ENCODE measurements at places on chromosomes 5 and 9.

DNA sequence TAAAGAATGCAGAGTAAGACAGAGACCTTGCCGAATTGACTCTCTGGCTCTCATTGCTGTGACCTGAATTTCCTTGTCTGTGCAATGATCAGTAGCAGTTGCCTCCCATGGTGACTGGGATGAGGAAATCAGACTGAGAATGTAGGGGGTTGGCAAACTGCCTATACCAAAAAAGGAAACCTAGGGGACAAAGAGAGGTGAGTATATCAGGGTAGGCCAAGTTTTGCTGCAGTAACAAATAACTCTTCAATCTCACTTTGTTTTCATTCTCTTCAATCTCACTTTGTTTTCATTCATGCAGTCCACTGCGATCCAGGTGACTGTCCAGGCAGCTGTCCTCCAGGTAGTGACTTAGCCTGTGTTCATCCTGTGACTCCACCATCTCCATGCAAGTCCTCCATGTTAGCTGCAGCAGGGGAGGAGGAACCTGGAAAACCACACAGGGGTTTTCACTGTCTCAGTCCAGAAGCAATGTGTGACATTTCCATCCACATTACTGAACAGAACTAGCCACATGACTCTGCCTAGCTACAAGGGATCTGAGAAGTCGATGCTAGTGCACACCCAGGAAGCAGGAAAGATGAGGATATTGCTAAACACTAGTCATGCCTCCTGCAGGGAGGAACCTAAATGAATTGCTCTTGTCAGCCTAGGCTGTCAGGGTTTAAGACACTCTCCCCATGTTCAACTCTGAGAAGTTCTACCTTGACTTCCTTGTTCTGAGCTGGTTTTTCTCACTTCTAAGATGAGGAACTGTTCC is 26.0 kb downstream of the TMEM174 start:
- no peak for DNase-seq

- DNase-seq, result no peak
Measured at GRCh38 chr9:16813838-16814237, 56.6 kb downstream of the BNC2 start.

GRCh38 chr5:2181149-2181548 is 298.4 kb upstream of the IRX4 start:
- no peak for DNase-seq

- peak; percentile 14 for DNase-seq
Measured at GRCh38 chr9:69671879-69672595, at the start of gene APBA1. TSS of gene APBA1 (minus strand) at chr9:69672371.

DNA sequence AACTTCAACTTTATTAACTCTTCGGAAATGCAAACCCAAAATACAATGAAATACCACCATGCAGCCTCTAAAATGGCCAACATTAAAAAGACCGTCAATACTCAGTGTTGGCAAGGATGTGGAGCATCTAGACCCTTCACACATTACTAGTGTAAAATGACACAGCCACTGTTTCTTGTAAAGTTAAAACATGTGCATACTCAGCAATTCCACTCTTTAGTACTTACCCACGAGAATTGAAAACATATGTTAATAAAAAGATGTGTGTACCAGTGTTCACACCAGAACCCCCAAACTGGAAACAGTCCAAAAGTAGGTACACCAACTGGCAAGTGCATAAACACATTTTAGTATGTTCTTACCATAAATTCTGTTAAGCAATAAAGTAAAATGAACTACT is 294.7 kb downstream of the PLK2 start:
- DNase-seq, result no peak

GRCh38 chr5:125699860-125700259 is 723.3 kb upstream of the GRAMD2B start:
- DNase-seq, result no peak

DNA sequence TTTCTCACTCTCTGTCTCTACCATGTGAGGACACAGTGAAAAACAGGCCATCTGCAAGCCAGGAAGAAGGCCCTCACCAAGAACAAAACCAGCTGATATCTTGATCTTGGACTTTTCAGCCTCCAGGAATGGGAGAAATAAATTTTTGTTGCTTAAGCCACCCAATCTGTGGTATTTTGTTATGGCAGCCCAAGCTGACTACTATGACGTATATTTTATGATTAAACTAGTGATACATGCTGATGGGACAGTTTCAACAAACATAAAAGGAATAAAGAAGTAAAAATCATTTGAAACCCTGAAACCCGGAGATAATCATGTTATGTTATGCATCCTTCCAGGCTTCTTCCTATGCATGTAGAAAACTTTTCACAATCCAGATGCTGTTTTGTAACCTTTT is 71.5 kb upstream of the ERBIN start:
- DNase-seq, result no peak

- no peak for DNase-seq
Measured at GRCh38 chr5:80246001-80246758, 9.7 kb downstream of the SERINC5 start.

DNA sequence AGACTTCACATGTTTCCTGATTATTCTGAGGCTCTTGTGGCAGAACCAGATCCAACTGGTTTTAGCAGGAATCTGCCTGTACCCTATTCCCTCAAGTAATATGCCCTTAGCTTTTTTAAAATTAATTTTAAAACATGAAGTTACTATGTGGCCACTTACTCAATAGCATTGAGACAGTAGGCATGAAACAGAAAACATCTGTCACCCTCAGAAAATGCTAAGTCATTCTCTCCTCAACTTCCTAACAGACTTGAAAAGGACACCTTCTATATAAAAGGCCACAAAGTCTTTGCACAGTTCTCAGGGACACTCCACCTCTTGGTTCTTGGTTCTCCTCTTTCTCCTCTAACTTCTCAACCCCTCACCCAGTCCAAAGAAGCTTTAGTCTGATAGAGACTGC is 277.8 kb downstream of the RAB3C start:
- no peak for DNase-seq

DNA sequence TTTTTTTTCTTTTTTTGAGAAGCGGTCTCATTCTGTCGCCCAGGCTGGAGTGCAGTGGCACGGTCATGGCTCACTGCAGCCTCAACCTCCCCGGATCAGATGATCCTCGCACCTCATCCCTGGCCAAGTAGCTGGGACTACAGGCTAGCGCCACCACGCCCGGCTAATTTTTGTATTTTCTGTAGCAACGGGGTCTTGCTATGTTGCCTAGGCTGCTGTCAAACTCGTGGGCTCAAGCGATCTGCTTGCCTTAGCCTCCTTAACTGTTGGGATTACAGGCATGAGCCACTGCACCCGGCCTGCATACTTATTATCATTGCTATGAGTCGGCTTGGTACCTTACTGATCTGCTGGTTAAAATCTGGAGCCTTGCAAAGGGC is 790 bp upstream of the IARS1 start:
- no peak for DNase-seq

DNA sequence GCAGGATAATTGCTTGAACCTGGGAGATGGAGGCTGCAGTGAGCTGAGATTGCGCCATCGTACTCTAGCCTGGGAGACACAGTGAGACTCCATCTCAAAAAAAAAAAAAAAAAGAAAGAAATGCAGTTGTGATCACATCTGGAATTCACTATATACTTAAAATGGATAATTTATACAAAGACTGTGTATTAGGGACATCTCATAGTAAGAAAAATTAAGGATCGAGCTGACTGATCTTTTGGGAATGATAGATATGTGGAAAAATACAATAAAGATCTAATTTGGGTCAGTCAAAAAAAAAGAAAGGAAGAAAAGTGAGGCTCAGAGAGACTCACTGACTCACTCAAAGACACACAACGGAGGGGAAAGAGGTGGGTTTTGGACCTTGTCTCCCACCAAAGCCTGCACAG is 73.2 kb upstream of the STXBP1 start:
- DNase-seq, result no peak

- no peak for DNase-seq
Measured at GRCh38 chr5:168784454-168784853, 205.3 kb upstream of the PANK3 start.

- DNase-seq, result no peak
Measured at GRCh38 chr5:149486726-149487635, 64.3 kb downstream of the CSNK1A1 start.

DNA sequence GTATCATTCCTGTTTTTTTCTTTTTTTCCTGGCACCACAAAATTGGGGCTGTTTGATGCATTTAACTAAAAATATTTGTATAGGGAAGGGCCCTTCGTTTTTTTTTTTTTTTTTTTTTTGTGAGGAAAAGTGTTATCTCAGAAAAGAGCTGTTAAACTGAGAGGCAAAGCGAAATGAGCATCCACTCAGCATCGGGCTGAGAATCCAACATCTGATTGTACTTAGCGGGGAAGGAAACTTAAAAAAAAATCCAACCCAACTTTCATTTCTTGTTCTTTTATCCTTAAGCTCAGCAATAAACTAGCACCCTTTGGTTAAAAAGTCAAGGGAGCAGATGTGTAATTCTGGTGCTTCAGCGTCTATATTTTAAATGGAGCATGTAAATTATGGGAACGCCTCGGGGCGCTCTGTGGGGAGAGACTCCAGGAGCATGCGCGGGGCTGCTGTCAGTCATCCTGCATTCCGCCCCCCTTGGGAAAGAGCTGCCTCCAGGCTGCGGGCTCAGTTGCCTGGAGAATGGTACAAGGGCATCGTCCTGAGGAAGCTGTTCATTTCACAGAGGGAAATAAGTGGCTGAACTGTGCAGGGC is 33.3 kb downstream of the DMRT2 start:
- DNase-seq, result no peak

DNA sequence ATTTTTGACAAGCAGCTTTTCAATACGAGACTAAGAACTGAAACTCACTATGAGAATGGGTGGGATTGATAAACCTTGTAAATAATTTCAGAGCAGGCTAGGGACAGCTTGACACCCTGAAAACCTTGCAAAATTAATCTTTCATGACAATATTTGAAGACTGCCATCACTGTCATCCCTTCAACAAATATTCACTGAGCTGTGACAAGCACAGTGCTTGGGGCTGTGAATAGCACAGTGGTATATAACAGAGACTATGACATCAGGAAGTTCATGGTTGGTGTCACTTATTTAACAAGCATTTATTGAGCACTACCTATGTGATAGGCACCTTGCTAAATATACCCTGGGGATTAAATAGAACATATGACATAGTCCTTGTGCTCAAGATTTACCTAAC is 741.0 kb upstream of the RIOK2 start:
- DNase-seq, result no peak

DNA sequence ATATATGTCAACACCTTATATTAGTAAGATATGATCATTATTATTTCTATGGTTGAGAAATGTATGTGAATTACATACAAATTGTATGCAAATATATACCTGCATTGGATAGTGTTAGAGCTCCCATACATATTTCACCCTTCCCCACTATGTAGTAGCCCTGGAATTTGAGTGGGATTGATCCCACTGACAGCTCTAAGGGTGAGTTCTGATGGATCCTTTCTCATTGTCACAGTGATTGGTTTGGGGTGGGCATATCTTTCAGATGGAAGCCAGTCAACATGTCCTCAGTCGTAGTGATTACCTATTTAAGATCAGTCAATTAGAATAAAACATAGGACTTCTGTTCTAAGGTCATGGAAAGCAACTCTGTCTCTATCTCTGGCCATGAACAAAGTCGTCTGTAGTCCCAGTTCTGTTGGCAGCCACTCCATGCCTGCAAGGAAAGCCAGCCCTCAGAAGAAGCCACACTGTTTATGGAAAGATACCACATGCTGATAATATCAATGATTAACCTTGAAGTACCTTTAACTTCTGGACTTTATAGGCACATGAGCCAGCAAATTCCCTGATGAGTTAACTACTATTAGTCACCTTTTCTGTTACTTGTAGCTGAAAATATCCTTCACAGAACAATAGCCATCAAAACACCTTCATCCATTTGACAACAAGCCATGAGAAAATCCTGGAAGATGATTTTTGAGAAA is 5.1 kb upstream of the CCDC192 start:
- no peak for DNase-seq

DNA sequence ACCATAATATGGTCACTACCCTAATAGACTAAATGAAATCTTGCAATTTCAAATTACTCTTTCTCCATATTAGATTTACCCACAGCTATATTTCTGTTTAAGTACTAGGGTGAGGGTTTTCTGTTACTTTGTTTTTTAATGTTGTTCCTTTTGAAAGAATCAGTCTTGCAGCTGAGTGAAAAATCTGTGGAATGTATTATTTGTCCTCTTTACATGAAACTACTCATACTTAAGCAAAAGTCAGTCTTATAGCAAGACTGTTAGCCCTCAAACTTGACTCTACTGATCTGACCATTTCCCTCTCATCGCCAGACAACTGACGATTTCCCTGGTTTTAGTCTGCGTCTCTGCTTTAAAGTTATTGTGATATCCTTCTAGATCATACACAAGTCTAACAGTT is 84.0 kb downstream of the PIK3R1 start:
- DNase-seq, result no peak

GRCh38 chr9:69176471-69177171 is 2.5 kb downstream of the TJP2 start:
- no peak for DNase-seq

DNA sequence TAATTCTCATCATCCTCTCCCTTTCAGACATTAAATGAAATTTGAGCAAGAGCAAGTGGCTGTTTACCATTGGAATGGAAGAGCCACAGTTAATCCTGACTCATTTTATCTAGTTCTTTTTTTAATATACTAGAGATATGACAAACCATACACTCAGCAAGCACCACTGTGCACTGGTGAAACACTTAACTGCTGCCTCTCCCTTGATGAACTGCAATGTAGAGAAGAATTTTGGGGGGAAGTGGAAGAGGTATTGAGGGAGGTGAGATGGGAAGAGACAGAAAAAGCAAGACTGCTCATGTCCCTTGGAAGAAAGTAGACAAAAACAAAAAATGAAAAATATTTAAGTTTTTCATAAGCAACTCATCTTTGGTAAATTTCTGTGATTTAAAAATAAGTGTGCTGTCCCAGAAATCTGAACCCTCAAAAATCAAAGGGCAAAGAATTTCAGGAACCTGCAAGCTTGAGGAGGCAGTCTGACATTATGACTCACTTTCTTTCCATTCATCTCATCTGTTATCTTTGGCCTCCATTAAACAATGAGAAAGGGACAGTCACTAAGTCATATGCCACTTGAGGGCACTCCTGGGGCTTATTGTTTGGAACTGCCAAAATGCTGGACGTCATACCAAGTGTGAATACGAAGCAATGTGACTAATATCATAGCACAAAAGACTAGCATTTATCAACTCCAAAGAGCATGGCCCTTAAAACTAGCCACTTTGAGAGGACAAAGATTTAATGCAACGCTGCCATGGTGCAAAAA is 566.8 kb upstream of the DMAC1 start:
- no peak for DNase-seq
